NCI-H510A (cell line): ENCODE measurements at places on chromosomes 11 and 22.
A peak's percentile ranks its signal among the peaks of the same experiment; 100 is the strongest.

DNA sequence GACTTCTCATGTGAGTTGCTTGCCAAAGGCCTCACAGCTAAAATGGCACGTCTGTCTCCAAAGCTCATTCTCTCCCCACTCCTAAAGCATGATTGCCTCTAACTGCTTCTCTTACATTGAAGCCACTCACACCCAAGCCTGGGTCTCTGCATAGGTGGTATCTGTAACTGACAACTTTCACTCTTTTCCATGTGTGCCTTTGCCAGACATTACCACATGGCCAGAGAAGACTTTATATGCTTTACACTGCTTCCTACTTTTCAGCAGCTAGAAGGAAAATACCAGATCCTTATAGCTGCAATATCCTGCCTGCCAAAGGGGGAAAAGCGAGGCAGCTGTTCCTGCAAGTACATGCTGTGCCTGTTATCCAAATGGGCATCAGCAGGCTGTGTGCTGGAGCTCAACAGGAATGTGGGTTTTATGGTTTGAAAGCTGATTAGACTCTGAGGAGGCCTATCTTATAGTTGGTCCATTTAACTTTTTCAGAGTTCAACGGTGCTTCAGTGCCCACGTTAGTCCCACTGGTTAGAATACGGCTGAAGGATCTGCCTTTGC is 547.1 kb downstream of the RAB38 start:
- DNase-seq: no peak

GRCh38 chr11:85843929-85844328 is 11.3 kb upstream of the CCDC83 start:
- DNase-seq: no peak

- DNase-seq: no peak
Observed at GRCh38 chr11:118169300-118170140, 6.9 kb downstream of the SCN2B start.

DNA sequence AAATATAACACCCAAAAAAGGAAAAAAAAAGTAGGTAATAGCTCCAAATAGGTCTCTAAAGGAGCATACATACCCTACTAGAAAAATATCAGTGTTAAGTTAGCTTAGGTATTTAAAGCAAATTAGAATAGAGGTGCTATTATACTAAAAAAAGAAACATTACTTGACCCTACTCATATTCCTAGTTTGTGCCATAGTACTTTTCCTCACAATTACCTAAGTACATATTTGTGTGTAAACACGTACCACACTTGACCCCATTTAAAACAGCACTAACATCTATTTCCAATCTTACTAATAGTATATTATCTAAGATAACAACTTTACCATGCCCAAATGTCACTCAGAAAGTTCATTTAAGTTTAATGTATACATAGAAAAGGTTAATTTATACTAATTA is 57.7 kb downstream of the PICALM start:
- DNase-seq: no peak

- no peak for DNase-seq
Observed at GRCh38 chr11:10317776-10318526, 13.1 kb downstream of the ADM start.

DNA sequence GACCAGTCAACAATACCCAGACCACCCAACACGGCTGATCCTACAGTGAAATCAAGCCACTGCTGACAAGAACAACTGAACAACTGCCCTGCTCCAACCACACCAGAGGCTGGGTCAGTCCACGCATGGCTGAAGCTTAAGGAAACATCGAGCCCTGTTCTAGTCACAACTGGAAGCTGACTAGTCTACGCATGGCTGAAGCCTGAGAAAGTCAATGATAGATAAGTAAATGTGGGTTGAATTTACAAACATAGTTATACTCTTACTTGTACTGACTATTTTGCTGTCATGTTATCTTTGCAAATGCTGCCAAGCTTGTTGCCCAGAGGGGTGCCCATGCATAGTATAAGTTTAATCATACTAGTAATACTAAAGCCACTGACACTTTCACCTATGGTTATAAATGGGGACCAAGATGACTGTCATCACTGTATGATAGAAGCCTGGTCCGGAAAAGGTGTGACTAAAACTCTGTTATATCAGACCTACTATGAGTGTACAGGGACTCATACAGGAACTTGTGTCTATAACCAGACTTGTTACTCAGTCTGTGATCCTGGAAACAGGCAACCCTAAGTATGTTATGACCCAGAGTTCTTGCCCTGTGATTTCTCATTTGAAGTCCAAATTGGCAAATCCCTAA is 43.4 kb upstream of the GLYAT start:
- no peak for DNase-seq

DNA sequence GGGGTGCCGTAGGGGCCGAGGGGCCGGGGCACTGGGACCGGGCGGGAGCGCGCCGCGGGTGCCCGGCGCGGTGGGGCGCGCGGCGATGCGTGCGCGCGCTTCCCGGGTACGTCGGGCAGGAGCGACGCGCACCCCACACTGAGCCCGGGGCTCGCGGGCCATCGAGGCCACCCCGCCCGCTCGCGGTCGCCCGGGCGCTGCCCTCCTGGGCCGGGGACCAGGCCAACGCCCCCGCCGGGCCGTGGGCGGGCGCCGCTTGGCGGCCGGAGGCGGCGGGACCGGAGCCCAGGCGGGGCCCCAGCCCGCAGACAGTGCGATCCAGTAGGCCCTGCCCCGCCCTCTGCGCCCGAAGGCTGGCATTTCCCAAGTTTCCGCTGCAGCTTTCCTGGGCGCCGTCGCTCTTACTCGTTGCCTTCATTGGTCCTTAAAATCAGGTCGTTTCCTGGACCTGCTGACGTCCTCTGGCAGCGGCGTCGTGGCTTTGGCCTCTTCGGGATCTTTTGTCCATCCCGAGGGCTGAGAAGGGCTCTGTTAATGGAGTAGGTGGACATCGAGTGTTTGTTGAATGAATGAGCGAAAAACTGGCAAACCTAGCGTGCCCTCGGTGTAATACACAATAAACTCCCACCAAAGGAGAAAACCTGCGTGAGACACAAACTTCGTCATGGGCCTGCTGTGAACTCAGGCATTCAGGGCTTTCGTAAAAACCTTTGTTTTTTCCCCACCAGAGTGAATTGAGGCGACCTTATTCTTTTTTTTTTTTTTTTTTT is 638 bp downstream of the PARVA start:
- DNase-seq: peak; percentile 67
